Common myeloid progenitor, CD34-positive (primary cell): ENCODE measurements at places on chromosomes 7 and 10.
A peak's percentile ranks its signal among the peaks of the same experiment; 100 is the strongest.

GRCh38 chr7:98687111-98687751 lies 70.1 kb downstream of the NPTX2 start:
- H3K27ac ChIP-seq = no peak overlapping the region
- no peak overlapping the region for H3K4me3 ChIP-seq
- no peak for DNase-seq
- no peaks in the 10 kb centered on the region for H3K27me3 ChIP-seq
- no peaks in the 10 kb centered on the region for H3K36me3 ChIP-seq

DNA sequence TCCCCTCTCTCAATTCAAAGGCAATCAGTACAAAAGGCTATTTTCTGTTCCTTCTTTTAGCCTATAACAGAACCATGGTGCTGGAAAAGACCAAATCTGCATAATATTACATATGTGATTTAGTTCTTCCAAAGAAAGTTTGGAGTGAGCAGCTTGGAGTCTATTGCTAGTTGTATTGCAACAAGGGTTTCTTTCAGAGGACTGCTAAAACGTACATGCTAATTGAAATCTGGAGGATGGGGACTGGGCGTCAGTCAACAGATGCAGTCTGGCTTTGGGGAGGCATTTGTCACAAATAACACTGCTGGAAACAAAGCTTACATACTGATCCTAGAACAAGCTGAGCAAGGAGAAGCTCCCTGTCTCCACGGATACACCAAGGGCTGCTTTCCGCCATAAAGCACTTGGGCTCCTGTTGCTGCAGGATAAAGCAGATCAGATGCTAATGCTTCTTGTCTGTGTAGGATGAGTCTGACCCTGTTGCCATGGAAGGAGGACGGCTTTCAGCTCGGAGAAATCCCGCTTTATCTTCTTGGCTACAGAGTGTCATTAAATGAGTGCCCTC lies 883.5 kb downstream of the SORCS1 start:
- no peaks in the 10 kb centered on the region for H3K4me1 ChIP-seq
- no peak overlapping the region for H3K27ac ChIP-seq
- no peak overlapping the region for H3K4me3 ChIP-seq

- DNase-seq = no peak
- no peaks in the 10 kb centered on the region for H3K36me3 ChIP-seq
- no peaks in the 10 kb centered on the region for H3K27me3 ChIP-seq
- no peak overlapping the region for H3K4me3 ChIP-seq
- H3K4me1 ChIP-seq = peaks cover 33% of the 10 kb centered on the region
- no peak overlapping the region for H3K27ac ChIP-seq
Observed at GRCh38 chr10:70500368-70500767, 21.8 kb downstream of the PALD1 start.

DNA sequence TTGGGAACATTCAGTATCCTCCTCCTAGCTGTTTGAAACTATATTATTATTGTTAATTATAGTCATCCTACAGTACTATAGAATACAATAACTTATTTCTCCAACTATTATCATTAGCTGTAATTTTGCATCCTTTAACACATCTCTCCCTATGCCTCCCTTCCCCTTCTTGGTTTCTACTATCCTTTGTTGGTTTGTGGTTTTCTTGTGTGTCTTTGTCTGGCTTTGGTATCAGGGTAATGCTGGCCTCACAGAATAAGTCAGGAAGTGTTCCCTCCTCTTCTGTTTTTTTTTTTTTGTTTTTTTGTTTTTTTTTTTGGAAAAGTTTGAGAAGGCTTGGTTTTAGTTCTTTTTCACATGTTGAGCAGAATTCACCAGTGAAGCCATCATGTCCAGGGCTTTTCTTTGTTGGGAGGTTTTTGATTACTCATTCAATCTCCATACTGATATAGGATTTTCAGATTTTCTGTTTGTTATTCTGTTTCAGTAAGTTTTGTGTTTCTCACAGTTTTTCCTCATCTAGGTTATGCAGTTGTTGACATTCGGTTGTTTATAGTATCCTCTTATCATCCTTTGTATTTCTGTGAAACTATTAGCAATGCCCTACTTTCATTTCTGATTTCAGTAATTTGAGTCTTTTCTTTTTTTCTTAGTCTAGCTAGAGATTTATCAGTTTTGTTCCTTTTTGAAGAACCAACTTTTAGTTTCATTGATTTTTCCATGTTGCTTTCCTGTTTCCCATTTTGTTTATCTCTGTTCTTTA lies 21.6 kb downstream of the C1GALT1 start:
- no peaks in the 10 kb centered on the region for H3K4me1 ChIP-seq
- H3K4me3 ChIP-seq = no peak overlapping the region
- H3K27me3 ChIP-seq = no peaks in the 10 kb centered on the region
- H3K27ac ChIP-seq = no peak overlapping the region
- DNase-seq = no peak

DNA sequence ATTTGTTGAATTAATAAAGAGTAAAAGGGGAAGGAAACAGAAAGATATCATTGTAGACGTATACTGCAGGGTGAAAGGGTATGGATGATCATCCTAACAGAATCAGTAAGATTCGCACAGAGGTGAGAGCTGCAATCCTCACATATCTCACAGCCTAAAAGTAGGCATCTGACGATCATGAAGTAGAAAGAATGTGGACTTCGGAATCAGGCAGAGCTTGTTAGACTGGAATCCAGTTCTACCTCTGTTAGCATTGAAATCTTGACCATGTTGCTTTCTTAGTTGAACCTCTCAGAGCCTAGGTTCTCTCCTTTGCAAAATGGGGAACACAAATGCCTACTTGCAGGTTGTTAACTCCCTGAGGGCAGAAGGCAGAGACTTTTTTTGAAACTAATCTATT lies 320.0 kb upstream of the C7orf33 start:
- H3K27ac ChIP-seq = no peak overlapping the region
- no peaks in the 10 kb centered on the region for H3K27me3 ChIP-seq
- no peaks in the 10 kb centered on the region for H3K4me1 ChIP-seq
- no peaks in the 10 kb centered on the region for H3K36me3 ChIP-seq

GRCh38 chr7:46229409-46229808 lies 308.3 kb upstream of the IGFBP3 start:
- H3K27ac ChIP-seq = no peak overlapping the region
- H3K36me3 ChIP-seq = no peaks in the 10 kb centered on the region
- H3K4me1 ChIP-seq = no peaks in the 10 kb centered on the region
- no peaks in the 10 kb centered on the region for H3K27me3 ChIP-seq

GRCh38 chr10:102767428-102768160 lies 23.8 kb downstream of the WBP1L start:
- H3K27me3 ChIP-seq = no peaks in the 10 kb centered on the region
- H3K36me3 ChIP-seq = peaks cover 5% of the 10 kb centered on the region
- H3K4me3 ChIP-seq = no peak overlapping the region
- DNase-seq = no peak

GRCh38 chr7:106257752-106258151 lies 27.0 kb downstream of the NAMPT start:
- no peak for DNase-seq
- no peak overlapping the region for H3K27ac ChIP-seq
- no peak overlapping the region for H3K4me3 ChIP-seq
- no peaks in the 10 kb centered on the region for H3K4me1 ChIP-seq
- peaks cover 58% of the 10 kb centered on the region for H3K36me3 ChIP-seq

GRCh38 chr7:159065852-159066480 lies 78.7 kb downstream of the VIPR2 start:
- no peaks in the 10 kb centered on the region for H3K36me3 ChIP-seq
- peaks cover 3% of the 10 kb centered on the region for H3K4me1 ChIP-seq
- peaks cover 17% of the 10 kb centered on the region for H3K27me3 ChIP-seq

- DNase-seq = no peak
- no peaks in the 10 kb centered on the region for H3K4me1 ChIP-seq
- H3K27me3 ChIP-seq = no peaks in the 10 kb centered on the region
- no peak overlapping the region for H3K27ac ChIP-seq
Observed at GRCh38 chr10:69736886-69737641, 64.6 kb upstream of the COL13A1 start.

DNA sequence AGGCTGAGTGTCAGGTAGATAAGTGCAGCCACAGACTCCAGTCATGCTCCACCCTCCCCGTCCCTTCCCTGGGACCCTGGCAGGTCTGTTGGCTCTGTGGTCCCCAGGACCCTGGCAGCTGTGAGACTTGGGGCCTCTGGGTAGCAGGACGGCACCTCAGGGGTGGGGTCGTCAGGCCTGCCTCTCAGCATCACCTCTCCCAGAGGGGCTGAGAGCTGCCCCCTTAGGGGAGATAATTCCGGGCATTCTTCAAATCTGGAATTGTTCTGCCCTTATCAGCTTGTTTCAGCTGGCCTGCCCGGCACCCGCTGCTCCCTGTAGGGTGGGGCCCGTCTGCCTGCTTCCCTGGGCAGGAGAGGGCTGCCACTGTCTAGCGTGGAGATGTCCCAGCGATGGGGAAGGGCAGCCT lies 23.3 kb downstream of the PODXL start:
- no peaks in the 10 kb centered on the region for H3K4me1 ChIP-seq
- no peak overlapping the region for H3K27ac ChIP-seq
- H3K36me3 ChIP-seq = no peaks in the 10 kb centered on the region

DNA sequence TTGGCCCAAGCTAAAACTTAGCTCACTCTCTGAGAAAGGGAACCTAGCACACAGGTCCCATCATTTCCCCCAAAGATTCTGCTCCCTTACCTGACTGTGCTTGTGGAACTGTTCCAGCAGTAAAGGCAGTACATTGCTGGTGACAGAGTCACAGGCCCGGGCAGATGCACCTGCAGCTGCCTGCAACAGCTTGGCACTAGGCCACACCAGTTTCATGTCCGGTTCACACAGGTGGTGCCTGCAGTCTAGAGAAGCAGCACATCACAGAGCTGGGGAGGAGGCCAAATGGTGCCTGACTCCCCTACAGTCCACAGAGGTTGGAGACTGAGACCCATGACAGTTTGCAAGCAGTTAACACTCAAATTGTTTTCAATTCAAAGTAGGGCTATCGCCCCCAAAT lies 22.2 kb downstream of the ZDHHC16 start:
- H3K4me1 ChIP-seq = no peaks in the 10 kb centered on the region
- H3K27ac ChIP-seq = no peak overlapping the region
- no peaks in the 10 kb centered on the region for H3K27me3 ChIP-seq
- H3K4me3 ChIP-seq = no peak overlapping the region
- DNase-seq = no peak

DNA sequence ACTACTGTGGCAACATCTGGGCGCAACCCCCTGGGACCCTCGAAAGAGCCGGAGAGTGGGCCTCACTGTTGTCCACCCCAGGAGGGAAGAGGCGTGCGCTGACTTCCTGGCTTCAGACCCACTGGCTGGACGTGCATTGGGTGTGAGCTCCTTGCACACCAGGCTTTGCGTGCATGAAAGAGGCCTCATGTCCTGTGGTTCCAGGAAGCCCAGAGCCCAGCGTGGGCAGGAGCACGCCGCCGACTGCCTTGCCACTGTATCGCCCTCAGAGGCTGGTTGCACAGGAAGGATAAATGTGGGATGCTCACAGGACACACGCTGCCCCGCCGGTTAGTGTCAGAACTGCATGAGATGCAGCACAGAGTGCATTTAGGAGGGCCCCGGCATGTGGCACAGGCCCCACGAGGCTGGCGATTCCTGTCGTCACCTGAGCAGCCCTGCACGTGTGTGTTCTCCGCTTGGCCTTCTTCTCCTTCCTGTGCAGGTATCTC lies 8.5 kb upstream of the JAKMIP3 start:
- H3K4me3 ChIP-seq = no peak overlapping the region
- H3K36me3 ChIP-seq = no peaks in the 10 kb centered on the region
- no peak overlapping the region for H3K27ac ChIP-seq

DNA sequence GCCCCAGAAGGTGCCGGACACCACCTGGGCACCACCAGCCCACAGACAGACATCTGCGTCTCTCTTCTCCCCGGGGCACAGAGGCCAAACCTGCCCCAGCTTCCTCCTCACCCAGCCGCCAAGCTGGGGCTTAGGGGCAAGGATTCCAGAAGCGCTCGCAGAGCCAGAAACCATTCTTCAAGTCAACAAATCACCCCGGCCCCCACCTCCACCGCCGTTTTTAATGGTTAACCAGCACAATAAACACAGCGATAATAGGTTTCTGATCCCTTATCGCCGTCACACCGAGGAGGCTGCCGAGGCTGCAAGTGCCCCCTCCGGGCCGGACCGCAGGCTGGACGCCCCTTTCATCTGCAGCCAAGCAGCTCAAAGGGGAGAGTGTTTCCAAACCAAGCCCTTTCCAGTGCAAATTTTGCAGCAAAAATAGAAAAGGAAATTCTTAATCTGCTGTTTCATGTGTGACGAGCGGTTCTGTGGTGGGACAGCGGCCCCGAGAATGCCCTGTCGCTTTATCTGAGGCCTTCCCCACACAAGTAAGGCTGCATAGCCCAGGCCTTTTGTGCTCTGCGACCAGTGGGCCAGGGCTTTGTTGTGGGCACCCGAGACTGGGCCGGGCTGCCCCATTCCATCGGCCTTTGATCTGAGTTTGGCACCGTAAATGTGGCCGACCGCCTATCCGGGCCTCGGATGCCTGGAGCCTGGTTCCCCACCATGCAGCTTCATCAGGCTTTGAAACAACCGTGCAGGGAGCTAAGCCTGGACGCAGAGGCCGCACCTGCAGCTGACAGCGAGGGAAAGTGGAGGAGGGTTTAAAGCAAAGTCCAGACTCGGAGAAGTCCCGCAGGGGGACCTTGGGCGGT lies 83.2 kb downstream of the FOXL3 start:
- H3K4me3 ChIP-seq = no peak overlapping the region
- H3K36me3 ChIP-seq = no peaks in the 10 kb centered on the region
- peaks cover 10% of the 10 kb centered on the region for H3K4me1 ChIP-seq

DNA sequence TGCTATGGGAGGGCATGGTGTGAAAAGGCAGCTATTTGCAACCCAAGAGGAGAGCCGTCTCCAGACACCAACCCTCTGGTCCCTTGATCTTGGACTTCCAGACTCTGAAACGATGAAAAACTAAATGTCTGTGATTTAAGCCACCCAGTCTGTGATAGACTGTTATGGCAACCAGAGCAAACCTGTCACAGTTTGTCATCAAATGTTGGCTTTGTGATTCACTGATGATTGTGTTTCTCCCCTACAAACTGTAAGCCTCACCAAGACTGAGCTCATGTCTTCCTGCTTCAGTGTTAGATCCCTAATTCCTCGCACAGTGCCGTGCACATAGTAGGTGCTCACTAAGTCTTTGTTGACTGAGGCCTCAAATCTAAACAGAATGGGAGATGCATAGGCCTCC lies 224.6 kb upstream of the PITRM1 start:
- H3K4me1 ChIP-seq = no peaks in the 10 kb centered on the region
- no peaks in the 10 kb centered on the region for H3K27me3 ChIP-seq
- H3K4me3 ChIP-seq = no peak overlapping the region
- no peak for DNase-seq
- no peaks in the 10 kb centered on the region for H3K36me3 ChIP-seq

GRCh38 chr10:111030042-111030750 lies 46.6 kb upstream of the ADRA2A start:
- no peaks in the 10 kb centered on the region for H3K4me1 ChIP-seq
- no peaks in the 10 kb centered on the region for H3K27me3 ChIP-seq
- no peak overlapping the region for H3K27ac ChIP-seq
- H3K4me3 ChIP-seq = no peak overlapping the region
- no peak for DNase-seq
- no peaks in the 10 kb centered on the region for H3K36me3 ChIP-seq

- no peak overlapping the region for H3K4me3 ChIP-seq
- no peaks in the 10 kb centered on the region for H3K36me3 ChIP-seq
- DNase-seq = peak; percentile 92
Observed at GRCh38 chr7:8295638-8296361, 33.8 kb upstream of the ICA1 start.

GRCh38 chr7:107889992-107890391 lies 991 bp upstream of the DLD start:
- H3K4me3 ChIP-seq = peak overlapping the region; percentile 96
- peaks cover 16% of the 10 kb centered on the region for H3K4me1 ChIP-seq
- no peaks in the 10 kb centered on the region for H3K27me3 ChIP-seq
